ENCODE measurements at places on chromosomes 5 and 9.

GRCh38 chr9:125747765-125748445, 732 bp downstream of the PBX3 start:
- peak; percentile 49 for DNase-seq

- peak; percentile 6 for DNase-seq
Measured at GRCh38 chr9:75198436-75198835, 110.1 kb downstream of the OSTF1 start.

DNA sequence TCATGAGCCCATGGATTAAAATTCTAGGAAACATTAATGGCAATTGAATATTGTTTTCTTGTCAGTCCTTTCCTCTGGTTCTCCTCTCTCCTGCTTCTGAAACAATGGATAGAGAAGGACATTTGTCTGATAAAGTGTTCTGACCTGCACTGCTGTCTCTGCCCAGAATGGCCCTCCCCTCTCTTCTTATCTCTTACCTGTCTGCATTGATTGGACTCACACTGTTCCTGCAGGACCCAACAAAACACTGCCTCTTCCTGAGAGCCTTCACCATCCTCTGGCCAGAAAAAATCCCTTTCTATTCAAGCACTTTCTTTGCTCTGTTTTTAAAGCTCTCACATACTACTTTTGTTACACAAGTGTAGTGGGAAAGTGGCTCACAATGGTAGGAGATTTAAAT, 143.8 kb upstream of the DHFR start:
- DNase-seq: no peak

GRCh38 chr5:57325678-57326397, 152.0 kb downstream of the GPBP1 start:
- DNase-seq: no peak

- no peak for DNase-seq
Measured at GRCh38 chr5:5270161-5270560, 130.0 kb downstream of the ADAMTS16 start.

DNA sequence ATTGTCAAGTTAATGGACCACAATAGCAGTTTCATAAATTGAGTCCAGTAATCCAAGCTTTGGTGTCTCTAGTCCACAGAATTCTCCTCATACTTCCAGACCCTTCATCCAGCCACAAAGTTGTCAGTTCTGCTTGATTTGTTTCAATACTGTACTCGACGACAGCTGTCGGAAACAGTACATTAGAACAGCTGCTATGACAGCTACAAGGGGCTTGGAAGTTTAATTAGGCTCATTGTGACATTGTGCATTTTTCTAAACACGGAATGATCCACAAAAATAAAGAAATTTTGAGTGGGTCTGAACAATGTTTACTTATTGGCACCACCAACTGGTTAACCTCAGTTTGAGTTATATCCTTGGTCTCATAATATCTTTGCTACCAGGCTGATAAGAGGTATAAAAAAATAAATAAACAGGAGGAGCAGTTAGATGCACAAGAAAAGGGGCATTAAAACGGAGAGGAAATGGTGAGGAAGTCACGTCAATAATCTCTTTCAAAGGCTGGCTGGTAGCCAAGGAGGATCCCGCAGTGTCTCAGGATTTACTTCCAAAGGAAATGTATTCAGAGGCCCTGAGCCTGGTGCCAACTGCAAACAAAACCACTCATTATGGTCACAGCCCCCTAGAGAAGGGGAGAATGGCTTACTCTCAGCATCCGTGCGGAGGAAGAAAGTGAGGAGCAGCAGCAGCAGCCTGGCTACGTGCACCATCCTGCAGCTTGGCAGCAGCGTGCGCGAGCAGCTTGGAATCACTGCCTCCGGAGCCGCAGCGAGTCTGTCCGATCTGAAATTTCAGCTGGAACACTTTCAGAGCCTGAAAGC, 933.8 kb upstream of the DMAC1 start:
- peak; percentile 35 for DNase-seq

DNA sequence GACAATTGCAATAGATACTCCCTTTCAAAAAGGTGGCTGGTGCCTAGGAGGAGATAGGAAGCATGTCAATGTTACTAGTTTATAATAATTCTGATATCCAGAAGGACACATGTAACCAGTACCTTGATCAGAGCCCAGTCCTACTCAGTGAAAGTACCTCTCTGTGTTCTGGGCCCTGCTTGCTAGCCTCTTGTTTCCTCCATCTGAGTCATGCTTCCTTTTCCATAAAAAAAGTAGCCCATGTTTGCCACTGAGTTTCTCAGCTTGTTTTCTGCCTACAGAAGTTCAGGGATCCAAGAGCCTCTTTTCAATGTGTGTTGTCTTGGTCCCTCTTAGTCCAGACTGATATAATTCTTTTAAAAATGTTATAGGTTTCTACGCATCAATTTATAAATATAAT, 149.0 kb downstream of the SSBP2 start:
- DNase-seq: no peak

- DNase-seq: no peak
Measured at GRCh38 chr5:159515197-159515596, 184.9 kb upstream of the IL12B start.

GRCh38 chr5:172815631-172816030, 18.4 kb upstream of the ERGIC1 start:
- no peak for DNase-seq

DNA sequence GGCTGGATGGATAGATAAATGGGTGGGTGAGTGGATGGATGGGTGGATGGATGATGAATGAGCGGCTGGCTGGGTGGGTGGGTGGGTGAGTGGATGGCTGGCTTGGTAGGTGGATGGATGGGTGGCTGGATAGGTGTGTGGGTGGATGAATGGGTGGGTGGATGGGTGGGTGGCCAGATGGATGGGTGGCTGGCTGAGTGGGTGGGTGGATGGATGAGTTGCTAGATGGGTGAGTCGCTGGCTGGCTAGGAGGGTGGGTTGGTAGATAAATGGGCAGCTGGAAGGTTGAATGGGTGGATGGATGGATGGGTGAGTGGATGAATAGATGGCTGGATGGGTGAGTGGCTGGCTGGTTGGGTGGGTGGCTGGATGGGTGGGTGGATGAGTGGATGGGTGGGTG, 27.9 kb upstream of the CEP72 start:
- no peak for DNase-seq

- DNase-seq: no peak
Measured at GRCh38 chr5:145811834-145812625, 23.1 kb downstream of the PRELID2 start.

DNA sequence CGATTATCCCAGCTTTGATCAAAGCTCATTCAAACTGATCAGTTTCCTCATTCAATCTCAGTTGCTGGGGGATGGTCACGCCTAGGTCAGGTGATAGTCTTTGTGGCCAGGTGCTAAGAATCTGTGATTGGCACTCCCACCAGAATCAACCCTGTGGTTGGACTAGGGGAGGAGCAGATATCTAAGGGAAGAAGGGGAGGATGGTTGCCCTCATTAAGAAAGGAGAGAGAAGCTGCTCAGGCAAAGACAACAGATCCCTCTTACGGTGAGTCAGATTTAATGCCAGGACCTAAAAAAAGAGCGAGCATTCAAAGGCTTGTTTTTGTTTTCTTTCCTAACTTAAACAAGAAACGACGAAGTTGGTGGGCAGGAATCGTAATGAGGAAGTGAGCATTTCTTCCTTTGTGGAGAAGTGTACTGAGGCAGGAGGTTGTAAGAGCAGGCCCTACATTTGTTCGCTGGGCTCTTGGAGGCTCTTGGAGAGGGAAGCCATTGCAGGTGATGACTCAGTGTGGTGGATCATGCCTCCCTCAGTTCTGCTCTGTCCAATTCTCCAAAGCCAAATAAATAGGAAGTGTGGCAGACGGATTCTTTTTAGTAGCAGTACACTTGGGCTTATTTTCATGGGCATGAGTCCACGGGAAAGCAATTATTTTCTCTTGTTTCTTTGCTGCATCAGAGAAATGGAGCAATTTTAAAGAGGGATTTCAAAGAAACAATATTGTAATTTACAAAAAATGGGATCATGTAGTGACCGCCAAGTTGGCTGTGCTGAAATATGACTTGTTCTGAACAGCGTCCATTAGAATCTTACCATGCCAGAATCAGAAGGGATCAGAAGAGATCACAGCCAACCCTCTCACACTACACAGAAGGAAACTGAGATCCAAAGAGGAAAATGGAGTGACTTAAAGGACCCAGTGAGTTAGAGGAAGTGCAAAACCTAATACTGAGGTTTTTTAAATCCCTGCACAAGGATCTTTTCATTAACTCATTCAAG, 18.7 kb upstream of the TGFBR1 start:
- no peak for DNase-seq

DNA sequence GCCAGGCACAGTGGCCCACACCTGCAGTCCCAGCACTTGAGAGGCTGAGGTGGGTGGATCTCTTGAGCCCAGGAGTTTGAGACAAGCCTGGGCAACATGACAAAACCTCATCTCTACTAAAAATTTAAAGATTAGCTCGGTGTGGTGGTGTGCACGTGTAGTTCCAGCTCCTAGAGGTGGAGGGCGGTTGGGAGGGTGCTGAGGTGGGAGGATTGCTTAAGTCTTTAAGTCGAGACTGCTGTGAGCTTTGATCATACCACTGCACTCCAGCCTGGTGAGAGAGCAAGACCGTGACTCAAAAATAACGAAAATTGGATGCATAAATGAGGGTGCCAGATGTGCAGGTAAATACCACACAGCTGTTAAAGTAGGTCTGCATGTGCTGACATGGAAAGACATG, 39.3 kb upstream of the TDRD7 start:
- DNase-seq: no peak

DNA sequence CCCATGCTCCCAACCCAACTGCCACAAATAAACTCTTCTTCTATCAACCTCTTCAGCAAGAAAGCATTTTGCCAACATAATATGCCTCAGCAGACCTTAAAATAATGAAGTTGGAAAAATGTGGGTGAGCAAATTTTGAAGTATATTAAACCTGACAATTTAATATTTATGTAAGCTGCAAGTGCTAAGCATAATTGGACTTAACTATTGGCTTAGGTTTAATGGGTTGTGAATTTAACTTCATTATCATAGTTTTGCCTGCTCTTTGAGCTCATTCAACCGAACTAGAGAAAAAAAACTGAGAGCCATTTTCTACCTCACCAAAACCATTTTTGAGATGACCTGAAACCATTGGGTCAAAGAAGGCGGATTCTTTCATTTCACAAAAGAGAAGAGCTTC, 805.5 kb upstream of the DMAC1 start:
- DNase-seq: no peak

- DNase-seq: no peak
Measured at GRCh38 chr5:77425420-77425819, 66.7 kb downstream of the WDR41 start.

DNA sequence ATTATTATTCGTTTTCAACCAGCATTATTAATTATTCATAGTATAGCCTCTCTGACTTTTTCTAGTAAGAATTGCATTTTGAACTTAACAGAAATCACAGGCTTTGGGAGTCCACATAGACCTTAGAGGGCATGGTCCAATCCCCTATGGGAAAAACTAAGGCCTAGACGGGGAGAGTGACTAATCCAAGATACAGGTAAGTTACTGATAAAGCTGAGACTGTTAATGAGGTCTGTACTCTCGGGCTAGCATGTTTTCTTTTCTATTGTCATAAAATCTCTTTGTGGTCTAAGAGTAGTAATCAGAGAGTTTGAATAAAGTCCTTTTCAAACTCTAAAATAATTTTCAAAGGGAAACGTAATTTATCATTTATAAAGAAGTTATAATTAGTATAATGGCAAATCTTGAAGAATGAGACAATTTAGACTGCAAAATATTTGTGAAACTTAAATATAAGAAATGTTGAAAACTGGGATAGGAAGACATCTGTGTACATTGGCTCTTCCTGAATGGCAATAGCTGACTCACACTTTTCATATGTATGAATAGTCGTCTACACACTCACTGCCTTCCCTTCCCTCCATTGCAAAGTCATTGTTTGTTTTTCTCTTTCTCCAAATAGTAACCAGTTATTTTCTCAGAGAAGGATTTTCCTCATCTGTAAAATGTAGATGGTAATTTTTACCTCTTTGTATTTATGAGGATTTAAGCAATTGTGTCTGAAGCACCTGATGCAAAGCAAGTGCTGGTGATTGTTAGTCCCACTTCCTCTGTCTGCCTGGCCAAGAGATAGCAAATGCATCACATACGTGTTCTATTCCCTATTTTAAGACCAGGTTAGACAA, 207.9 kb upstream of the CD180 start:
- no peak for DNase-seq

GRCh38 chr9:133786371-133786753, 48.2 kb upstream of the SARDH start:
- DNase-seq: no peak

DNA sequence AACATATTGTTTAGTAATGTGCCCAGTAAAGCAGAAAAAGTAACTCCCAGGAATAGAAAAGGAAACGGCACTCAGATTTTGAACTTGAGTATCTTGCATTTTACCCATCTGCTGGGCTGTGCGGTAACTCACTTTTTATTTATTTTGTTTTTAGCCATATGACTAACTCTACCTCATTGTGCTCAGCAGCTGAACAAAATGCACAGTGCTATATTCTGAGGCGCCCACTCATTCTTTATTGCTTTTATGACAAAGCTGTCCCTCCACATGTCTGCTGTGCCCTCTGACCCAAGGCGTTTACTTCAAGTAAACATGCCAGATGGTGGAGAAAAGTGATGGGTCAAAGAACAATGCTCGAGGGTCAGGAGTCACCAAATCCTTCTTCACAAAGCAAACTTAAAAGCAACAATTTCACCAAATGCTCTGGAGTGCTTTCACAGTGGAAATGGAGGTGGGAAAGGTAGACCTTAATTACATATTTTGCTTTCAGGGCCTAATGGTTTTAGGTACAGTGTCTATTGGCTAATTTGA, 215.2 kb upstream of the ELAVL2 start:
- DNase-seq: no peak

- no peak for DNase-seq
Measured at GRCh38 chr9:20001058-20001457, 212.2 kb upstream of the SLC24A2 start.

GRCh38 chr5:72077390-72077789, 29.9 kb upstream of the MAP1B start:
- DNase-seq: no peak

GRCh38 chr9:95478335-95478734, 38.4 kb downstream of the PTCH1 start:
- DNase-seq: no peak

DNA sequence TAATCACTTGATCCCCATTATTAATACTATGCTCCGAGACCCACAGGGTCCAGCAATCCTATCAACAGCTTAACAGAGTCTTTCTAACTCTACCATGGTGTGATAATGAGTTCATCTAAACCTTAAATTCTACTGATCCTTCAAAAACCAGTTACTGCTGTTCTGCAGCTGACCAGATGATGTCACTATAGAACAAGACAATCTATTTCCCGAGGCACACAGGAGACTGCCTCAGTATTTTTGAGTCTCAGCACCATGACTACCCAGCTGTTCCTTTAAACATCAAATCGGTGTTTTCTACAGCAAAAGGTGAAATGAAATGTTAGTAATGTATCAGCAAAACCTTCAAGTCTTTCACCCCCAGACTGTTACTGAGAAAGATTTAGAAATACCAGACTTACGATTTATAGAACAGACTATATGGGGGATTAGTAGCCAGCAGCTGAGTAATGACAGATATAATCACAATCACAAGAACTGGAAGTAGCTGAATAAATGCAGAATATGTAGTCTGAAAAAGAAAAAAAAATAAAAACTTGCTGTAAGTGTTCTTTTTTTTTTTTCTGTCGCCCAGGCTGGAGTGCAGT, 16.9 kb downstream of the DNAJC18 start:
- peak; percentile 34 for DNase-seq
